IPS-NIHi11 (cell line): ENCODE measurements at places on chromosomes 1 and 21.

DNA sequence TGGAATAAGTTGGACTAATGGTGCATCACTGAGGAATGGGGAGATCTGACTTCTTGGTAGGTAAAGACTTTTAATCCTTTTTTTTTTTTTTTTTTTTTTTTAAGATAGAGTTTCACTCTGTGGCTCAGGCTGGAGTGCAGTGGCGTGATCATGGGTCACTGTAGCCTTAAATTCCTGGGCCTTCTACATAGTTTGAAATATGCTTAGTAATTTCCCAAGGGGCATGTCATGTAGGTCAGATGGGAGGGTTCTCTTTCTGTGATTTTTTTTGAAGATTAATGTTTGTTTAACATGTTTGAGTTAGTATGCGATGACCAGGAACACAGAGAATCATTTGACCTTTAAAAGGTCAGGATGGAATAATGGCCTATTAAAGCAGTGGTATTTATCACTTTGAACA lies 129.1 kb downstream of the S1PR1 start:
- no peak for DNase-seq

DNA sequence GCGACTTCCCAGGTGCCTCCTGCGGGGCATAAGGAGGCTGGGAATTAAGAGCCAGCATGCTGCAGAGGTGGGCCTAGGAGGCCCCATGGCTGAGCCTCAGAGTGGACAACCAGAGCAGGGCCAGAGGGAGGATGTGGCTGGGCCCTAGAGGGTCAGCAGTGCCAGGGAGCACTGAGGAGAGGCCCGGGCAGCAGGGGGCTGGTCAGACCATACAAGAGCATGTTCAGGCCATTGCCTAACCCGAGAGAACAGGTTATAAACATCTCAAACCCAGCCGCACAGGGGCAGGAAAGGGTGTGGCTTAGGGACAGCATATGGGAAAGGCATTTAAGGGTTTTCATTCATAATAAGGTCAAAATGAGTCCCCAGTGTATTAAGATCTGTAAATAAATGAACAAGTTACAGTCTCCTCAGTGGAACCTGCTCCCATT lies 51.1 kb downstream of the IER5 start:
- DNase-seq: no peak

DNA sequence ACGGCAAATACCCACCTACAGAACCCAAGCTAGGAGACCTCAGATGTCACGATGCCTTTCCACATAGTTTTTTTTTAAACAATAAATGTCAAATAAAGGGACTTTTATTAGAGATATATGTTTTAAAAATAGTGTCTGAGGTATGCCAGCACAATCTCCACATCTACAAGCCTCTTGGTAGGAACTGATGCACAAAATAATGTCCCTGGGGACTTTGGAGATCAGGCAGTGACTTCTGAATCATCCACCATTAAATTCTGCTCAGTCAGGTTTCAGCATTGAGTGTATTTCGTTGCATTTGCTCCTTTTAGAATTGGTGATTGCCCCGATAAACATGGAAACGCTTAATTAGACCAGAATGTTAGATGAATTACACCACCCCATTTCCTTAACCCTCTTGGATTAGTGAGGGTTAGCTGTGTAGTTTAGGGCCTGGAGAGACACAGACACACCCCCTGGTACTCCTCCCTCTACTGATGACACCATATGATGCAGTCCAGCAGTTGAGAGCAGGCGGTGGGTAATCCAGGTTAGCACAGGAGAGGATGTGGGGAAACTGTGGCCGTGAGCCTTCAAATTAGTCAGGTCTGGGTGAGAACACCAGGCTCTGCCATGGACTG lies 33.6 kb downstream of the LGR6 start:
- DNase-seq: no peak

DNA sequence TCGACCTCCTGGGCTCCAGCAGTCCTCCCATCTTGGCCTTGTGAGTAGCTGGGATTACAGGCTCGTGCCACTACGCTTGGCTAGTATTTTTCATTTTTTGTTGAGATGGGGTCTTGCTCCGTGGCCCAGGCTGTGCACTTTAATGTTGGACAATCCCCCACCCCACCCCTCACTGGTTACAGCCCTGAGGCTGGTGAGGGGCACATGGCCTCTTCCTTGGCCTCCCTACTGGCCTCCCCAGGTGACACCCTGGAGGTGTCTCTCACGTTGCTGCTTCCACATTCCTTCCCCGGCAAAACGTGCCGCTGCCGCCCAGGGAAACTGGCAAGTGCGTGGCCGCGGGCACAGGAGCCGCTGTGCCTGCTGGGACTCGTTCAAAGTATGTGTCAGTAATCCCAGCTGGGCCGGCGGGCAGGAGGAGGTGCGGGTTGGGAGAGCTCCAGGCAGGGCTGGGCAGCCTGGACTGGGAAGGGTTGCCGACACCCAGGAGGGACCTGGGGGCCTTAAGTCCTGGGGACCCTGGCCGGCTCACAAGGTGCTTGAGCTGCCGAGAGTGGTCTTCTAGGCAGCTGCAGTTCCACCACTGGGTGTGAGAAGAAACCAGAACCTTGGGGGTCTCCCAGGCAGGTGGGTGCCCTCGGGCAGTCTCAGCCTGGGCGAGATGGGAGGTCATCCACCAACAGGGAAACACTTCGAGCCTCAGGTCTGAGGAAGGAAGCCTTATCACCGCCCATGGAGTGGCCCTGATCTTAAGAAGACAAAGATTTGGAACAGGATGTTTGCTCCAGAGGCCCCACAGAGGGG lies 6.5 kb downstream of the WNT3A start:
- no peak for DNase-seq

- DNase-seq: no peak
Observed at GRCh38 chr1:24566236-24566867, 10.5 kb downstream of the NCMAP start.

DNA sequence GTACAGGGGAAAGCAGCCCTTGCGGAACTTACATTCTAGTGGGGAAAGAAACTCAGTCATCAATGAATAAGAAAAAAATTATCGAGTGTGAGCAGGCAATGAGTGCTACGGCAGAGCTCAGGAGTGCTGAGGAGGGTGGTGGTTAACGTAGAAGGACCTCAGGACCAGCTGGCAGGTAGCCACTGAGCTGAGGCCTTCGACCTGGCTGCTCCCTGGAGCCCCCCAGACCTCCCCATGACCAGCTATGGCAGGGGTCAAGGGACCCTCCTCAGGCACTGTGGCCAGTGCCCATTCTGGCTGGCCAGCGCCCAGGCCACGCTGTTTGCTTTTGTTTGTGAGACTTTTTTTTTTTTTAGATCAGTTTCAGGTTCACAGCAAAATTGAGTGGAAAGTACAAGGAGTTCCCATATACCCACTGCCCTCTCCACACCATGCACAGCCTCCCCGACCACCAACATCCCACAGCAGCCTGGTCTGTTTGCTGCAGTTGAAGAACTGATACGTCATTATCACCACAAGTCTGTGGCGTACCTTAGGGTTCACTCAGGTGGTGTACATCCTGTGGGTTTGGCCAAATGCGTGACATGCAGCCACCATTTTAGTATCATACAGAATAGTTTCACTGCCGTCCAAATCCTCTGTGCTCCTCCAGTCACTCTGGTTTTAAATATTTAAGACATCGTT lies 11.8 kb upstream of the TTC22 start:
- no peak for DNase-seq

DNA sequence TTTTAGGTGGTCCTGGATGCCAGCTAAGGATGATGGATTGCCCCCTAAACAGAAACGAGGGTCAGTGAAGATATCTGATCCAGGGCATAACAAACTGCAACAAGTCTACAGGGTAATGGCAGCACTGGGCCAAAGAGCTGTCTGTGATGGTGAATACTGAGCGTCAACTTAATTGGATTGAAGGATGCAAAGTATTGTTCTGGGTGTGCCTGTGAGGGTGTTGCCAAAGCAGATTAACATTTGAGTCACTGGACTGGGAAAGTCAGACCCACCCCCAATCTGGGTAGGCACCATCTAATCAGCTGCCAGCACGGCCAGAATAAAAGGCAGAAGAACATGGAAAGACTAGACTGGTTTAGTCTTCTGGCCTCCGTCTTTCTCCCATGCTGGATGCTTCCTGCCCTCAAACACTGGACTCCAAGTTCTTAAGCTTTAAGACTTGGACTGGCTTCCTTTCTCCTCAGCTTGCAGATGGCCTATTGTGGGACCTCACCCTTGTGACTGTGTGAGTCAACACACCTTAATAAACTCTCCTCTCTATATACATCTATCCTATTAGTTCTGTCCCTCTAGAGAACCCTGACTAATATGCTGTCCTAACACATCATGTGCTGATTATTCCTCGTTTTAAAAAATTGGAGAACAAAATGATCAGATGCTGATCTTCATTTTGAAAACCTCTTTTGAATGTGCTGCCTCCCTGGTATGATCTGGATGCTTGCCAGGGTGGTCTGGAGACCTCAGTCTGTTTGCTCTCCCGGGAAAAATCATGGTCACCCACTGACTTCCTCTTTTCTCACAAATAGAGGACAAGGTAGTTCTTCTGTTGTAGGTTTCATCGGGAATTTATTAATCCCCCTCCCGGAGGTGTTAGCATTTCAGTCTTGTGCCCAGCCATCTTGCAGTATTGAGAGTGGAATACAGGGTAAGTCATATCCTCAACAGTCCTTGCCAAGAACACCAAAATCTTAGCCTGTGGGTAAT lies 234.7 kb downstream of the SETD4 start:
- DNase-seq: no peak

- no peak for DNase-seq
Observed at GRCh38 chr1:48684381-48684780, 92.3 kb downstream of the BEND5 start.

DNA sequence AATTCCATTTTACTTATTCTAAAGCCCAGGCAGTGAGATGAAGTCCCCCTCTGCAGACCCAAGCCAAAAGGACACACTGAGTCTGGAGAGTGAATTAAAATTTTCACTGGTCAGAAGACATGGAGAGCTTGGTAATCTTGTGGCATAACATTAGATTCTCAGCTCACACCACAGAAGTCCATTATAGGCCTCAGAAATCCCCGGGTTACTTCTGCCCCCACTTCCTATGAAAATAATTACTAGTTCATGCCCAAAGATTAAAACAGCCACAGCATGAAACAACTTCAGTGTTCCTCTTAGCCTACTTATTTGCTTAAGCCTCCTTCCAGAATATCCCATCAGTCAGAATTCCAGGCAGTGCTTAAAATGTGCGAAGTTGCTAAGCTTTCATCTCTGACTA lies 123.3 kb downstream of the ZC3H11B start:
- DNase-seq: no peak

GRCh38 chr1:8814865-8815264 lies 2.6 kb downstream of the RERE start:
- DNase-seq: peak; percentile 42

DNA sequence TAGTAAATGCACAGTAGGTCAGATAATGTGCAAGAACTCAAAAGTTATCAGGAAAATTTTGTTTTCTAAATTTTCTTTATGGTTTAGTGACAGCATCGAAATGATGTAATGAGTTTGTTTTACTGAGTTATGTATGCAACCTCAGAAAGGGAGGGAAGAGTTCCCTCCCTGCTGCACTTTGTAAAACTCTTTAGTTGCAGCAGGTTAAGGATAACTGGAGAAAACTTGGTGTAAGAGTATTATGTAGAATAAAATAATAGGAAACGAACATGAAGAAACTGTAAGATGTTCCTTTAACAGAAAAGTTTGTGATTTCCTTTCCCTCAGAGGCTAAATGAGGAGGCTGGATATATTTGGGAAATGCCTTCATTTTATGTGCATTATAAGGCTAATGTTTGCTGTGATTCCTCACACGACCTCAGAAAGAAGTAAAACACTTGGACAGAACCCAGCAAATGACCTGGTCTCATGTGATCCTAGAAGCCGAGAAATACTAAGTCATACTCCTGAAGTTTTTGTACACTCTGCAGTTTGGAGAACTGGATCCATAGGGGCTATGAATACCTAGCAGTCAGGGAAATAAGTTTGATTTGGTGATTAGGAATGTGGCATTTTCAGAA lies 35.4 kb downstream of the ADGRL2 start:
- no peak for DNase-seq

DNA sequence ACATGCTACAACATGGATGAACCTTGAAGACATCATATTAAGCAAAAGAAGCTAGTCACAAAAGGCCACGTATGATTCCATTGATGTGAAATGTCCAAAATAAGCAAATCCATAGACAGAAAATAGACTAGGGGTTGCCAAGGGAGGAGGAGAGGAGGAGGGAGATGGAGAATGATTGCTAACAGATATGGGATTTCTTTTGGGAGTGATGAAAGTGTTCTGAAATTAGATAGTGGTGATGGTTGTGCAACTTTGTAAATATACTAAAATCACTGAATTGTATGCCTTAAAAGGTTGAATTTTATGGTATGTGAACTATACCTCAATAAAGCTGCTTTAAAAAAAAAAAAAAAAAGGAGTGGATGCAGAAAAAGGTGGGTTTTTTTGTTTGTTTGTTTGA lies 7.6 kb downstream of the CLSTN1 start:
- DNase-seq: no peak

DNA sequence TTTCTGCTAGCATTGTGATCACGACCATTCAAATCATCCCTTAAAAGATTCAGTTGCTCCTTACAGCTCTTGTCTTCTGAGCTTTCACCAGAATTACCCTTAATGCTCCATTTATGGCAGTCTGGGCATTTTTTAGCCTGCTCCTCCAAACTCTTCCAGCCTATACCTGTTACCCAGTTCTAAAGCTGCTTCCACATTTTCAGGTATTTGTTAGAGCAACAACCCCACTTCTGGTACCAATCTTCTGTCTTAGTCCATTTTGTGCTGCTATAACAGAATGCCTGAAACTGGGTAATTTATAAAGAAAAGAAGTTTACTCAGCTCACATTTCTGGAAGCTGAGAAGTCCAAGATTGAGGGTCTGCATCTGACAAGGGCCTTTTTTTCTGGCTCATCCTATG lies 17.2 kb downstream of the MYBPH start:
- DNase-seq: no peak

DNA sequence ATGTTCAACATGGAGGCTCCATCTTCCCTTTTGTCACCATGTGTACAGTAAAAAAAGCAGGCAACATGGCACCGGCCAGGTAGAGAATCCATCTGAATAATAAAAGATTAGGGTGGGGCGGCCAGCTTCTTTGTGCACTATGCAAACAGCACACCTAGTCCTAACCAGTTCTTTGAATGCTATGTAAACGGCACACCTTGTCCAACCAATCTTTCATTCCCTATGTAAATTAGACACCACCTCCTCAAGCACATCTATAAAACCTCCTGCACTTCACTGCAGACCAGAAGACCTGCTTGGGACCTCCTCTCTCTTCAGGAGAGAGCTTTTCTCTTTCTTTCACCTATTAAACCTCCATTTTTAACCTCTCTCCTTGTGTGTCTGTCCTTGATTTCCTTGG lies 28.2 kb downstream of the TFB2M start:
- no peak for DNase-seq

DNA sequence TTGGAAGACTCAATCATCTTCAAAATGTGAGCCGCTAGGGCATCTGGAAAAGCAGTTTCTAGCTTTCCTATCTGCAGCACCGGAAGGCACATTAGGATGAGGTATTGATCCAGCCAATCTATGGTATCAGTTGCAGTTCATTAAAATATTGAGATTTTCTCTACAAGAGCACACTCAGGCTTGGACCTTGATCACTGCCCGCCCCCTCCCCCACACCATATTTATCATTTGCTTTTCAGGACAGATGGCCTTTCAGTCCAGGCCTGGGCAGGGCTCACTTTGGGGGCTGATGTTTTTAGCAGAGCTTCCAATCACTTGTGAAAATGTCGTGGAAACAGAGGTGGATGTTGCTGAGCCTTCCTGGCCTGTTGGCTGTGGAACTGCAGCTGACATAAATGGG lies 17.5 kb downstream of the LHX4 start:
- no peak for DNase-seq
